Foreskin fibroblast (primary cell): ENCODE measurements at places on chromosomes 2 and 18.

- no peak for DNase-seq
Observed at GRCh38 chr2:75790814-75791467, 80.2 kb upstream of the GCFC2 start.

DNA sequence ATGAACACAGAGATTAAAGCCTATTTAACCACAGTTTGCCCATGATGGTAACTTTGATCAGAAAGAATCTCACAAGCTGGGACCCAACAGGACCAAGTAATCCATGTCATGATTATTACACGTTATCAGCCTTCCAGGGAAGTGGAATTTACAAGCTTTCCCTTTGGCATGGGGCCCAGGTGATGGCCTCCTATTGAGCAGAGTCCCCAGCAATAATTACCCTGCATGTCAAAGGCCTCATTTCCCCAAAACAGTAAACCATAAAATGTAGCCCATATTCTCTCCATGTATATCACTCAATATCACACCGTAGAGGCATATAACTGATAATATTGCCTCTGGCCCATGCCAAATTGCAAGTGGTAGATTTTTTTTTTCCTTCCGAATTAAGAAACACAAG lies 38.9 kb downstream of the PRKRA start:
- DNase-seq = no peak

- peak; percentile 73 for DNase-seq
Observed at GRCh38 chr18:59357928-59358327, 1.1 kb downstream of the LMAN1 start.

- DNase-seq = peak; percentile 20
Observed at GRCh38 chr2:185990861-185991525, 252.4 kb downstream of the FSIP2 start.

GRCh38 chr2:32746669-32747068 lies 118.8 kb downstream of the TTC27 start:
- no peak for DNase-seq

- DNase-seq = no peak
Observed at GRCh38 chr2:121319941-121320340, 34.9 kb upstream of the TFCP2L1 start.

DNA sequence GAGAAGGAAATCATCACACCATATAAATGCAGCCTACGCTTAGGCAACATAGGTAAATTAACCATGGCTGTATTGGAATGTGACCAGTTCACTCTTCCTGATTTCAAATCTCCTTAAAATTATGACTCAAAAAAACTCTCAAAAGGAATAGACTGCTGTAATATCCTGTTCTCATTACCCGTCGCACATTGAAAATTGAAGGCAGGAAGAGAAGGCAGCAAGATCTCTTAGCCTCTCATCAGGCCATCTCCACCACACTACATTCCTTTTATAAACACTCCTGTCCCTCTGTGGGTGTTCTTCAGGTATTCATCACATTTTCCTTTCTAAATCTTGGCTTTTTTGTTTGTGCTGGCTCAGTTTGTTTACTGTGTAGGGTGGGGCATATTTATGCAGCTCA lies 83.2 kb downstream of the PPP1R1C start:
- no peak for DNase-seq

DNA sequence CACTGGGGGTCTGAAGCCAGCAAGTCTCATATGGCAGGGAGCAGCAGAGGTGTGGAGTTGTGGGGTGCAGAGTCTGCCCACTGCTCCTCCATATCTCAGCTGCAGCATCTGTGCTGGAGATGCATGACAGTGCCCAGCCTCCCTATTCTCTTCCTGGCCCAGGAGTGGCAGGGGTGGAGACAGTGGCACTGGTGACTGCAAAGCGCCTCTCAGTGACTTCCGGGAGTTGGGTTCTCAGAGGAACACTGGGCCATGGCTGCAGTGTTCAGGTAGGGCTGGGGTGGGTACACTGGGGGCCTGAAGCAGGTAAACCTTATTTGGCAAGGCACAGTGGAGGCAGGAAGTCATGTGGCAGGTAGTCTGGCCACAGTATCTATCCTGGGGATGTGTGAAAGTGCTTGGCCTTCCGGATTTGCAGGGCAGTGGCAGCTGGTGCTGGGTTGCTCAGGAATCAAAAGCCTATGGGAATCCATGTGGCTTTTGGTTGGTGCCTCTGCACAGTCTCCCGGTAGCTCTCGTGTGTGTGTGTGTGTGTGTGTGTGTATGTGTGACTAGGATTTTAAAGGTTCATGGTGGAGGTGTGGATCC lies 60.3 kb upstream of the THUMPD2 start:
- DNase-seq = no peak

- DNase-seq = no peak
Observed at GRCh38 chr2:55269645-55269990, 587 bp upstream of the MTIF2 start.

GRCh38 chr2:120793682-120794403 lies 58.2 kb downstream of the GLI2 start:
- peak; percentile 44 for DNase-seq

- no peak for DNase-seq
Observed at GRCh38 chr18:582465-582864, 2.3 kb downstream of the CETN1 start.

DNA sequence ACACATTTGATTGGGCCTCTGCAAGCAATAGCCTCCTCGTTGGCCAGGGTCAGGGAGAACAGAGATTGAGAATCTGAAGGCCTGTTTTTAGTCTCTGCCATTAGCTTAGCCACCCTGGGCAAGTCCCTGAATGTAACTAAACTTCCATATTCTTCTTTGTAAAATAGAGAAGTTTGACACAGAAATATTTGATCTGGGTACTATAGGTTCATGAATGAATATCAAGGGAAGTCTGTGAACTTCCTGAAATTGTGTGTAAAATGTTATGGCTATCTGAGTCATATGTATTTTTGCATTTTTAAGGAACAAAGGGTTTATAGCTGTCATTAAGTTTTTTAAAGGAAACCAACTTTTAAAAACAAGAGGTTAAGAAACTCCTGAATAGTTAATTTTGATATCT lies 23.2 kb downstream of the RND3 start:
- DNase-seq = no peak

GRCh38 chr2:10422732-10423399 lies 25.3 kb downstream of the ODC1 start:
- no peak for DNase-seq

GRCh38 chr18:57209713-57210106 lies 62.8 kb downstream of the BOD1L2 start:
- no peak for DNase-seq

- no peak for DNase-seq
Observed at GRCh38 chr2:110977403-110977802, 143.3 kb upstream of the BCL2L11 start.

GRCh38 chr2:35932276-35932963 lies 423.2 kb upstream of the CRIM1 start:
- no peak for DNase-seq

GRCh38 chr18:24342347-24342746 lies 55.3 kb downstream of the OSBPL1A start:
- no peak for DNase-seq

DNA sequence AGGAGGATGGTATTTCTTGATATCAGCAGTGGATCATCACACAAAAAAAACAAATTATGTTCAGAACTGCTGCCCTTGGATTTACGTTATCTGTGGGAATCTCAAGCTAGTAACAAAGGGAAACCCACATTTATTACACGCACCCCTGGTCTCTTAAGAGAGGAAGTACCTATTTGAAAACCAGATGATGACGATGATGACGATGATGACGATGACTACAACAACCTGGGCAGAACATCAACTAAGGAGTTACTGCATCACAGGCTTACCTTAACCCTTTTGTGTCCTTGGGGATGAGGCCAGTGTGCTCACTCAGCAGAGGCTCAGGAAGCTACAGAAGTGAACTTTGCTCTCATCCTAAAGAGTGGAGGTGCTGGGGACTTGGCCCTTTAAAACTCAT lies 169.4 kb downstream of the FSHR start:
- DNase-seq = no peak

- peak; percentile 35 for DNase-seq
Observed at GRCh38 chr18:28855524-28855923, 678.6 kb upstream of the CDH2 start.

GRCh38 chr2:10325278-10326145 lies 22.8 kb downstream of the HPCAL1 start:
- DNase-seq = no peak

- DNase-seq = no peak
Observed at GRCh38 chr18:21047126-21047525, 64.5 kb downstream of the ROCK1 start.

GRCh38 chr2:229174794-229175496 lies 96.1 kb downstream of the PID1 start:
- peak; percentile 60 for DNase-seq

DNA sequence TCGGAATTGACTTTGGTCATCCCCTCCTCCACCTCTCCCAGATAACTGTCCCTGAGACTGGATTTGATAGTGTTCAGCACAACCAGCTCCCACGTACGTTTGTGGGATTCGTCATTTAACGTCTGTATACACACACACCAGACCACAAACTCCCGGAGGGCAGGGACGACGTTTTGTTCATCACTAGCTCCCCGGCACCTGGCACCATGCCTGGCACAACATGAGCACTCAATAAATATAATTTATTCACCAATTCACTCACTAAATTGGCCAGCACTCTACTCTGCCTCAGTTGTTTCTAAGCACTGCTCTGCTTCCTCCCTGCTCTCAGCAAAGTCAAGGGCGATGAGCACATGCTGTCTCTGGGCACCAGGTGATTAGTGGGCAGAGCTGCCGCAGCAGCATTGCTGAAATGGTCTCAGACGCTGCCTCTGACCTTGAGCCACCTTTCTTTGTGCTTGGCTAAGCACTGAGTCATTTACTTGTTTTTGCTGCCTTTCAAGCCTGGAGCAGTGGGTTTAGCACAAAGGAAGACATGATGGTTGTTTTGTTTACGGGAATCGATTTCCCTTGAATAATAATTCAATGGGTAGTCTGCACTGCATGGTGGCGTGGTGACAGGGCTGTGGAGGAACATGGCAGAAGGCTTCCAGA lies 19.3 kb upstream of the LOXHD1 start:
- no peak for DNase-seq

- no peak for DNase-seq
Observed at GRCh38 chr2:30348825-30349224, 98.2 kb upstream of the LCLAT1 start.

DNA sequence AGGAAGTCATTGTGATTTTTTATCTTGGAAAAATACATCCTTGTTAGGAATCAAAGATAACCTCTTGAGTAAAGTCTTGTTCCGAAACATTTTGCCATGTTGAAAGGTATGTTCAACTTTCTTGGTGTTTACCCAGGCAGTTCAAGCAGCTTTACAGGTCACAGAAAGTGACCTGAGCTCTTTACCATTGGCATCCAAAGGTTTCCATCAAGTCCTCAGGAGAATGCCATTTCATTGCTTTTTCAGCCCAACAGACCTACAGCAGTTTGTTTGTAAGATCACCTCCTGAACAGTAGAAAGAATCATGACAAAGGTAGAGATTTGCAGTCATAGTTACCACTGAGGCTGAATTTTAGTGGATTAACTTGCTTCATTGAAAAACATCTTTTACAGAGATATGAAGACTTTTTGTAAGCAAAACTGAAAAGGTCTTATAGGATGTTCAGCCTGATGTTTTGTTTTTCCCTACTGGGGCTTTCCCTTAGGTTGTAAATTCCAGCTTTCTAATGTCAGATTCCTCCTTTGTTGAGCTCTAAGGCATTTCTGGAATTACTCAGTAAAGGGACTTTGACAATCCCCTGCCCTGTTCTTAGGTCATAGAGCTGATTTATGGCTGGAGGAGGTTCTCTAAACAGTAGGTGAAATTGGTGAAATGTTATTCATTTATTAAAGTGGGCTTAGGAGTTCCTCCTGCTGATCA lies 236.8 kb upstream of the RBMS1 start:
- DNase-seq = no peak

DNA sequence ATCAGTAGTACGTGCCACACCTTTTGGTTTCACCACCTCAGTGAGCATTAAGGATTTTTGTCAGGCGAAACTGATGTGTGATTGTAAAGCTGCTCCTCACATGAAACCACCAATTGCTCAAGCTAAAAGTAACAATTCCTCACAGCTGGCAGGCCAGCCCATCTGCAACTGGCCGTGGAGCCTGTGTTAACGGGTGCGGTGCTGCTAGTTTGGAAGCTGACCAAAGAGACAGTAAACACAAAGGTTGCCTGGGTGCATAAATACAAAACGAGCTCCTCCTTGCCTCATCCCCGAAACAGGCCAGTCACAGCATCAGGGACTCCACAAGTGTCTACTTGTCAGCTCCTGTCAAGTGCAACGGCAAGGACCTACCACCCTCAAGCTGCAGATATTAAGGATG lies 32.0 kb downstream of the LGALSL start:
- no peak for DNase-seq

- no peak for DNase-seq
Observed at GRCh38 chr2:25257931-25258846, 83.5 kb downstream of the DNMT3A start.

- DNase-seq = no peak
Observed at GRCh38 chr2:116490511-116491145, 1323.9 kb upstream of the DDX18 start.

DNA sequence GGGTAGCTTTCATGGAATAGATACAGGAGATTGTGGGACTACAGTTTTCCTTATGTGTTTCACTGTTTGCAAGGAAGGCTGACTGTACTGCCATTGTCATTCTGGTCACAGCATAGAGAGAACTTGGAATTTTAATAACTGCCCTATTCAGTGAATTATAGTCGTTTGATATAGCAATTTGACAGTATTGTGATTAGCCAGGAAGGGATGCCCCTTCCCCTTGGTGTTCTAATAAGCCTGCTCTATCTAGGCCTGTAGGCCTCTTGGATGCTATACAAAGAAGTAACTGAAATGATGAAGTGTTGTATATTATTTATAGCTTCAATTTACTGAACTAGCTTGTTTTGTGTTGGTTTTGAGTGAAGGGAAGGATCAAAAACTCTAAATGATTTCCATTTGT lies 528.6 kb upstream of the CDH2 start:
- no peak for DNase-seq

GRCh38 chr2:63494100-63494499 lies 94.2 kb downstream of the WDPCP start:
- no peak for DNase-seq

GRCh38 chr2:19802086-19802841 lies 99.5 kb downstream of the TTC32 start:
- DNase-seq = no peak

DNA sequence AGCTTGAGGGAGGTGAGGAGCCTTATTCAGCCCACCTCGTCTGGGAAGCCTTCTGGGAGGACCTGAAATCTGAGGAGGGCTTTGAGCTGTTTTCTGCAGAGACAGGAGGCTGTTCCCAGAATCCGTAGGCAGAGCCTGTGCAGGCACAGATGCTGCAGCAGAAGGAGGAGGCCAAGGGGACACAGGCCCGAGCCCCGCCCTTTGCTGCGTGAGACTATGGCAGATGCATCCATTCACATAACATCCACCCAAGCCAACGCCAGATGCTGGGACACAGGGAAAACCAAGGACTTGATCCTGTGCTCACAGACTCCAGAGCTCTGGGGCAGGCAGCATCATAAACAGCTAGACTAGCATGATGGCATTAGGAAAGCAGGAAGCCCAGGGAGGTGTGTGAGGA lies 98.2 kb downstream of the KCNF1 start:
- no peak for DNase-seq

DNA sequence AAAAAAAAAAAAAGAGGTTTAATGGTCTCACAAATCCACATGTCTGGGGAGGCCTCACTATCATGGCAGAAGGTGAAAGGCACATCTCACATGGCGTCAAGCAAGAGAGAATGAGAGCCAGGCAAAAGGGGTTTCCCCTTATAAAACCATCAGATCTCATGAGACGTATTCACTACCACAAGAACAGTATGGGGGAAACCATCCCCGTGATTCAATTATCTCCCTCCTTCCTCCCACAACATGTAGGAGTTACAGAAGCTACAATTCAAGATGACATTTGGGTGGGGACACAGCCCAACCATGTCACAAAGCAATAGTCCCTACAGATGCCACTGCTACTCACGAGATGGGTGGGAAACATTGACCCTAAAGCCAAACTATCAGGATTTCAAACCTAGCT lies 392.7 kb upstream of the ID2 start:
- DNase-seq = no peak
